ENCODE measurements at places on chromosomes 3 and 15.

- no peak for DNase-seq
- no peaks in the 10 kb centered on the region for H3K27me3 ChIP-seq
- H3K27ac ChIP-seq, result no peak overlapping the region
Measured at GRCh38 chr3:144106970-144107369, 135.3 kb downstream of the DIPK2A start.

GRCh38 chr3:101984356-101984755, 135.0 kb downstream of the NFKBIZ start:
- H3K36me3 ChIP-seq, result no peaks in the 10 kb centered on the region
- no peak overlapping the region for H3K4me3 ChIP-seq
- no peak overlapping the region for H3K27ac ChIP-seq
- no peaks in the 10 kb centered on the region for H3K27me3 ChIP-seq
- peaks cover 4% of the 10 kb centered on the region for H3K4me1 ChIP-seq

DNA sequence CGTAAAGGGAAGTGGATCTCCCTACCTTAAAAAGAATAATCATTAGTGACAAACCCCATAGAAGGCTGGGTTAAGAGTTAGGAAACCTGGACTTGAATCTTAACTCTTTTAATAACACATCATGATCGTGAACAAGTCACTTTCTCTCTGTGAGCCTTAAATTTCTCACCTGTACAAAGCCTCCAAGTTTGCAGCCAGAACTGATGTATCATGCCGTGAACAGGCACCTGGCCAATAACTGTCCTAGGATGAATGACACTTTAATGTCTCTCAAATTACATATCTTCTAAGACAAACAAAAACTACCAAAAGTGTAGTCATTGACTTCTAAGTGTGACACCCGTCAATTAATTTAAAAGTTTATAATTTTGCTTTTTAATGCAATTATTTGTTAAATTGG, 3.9 kb downstream of the UPK1B start:
- H3K27me3 ChIP-seq, result no peaks in the 10 kb centered on the region
- H3K27ac ChIP-seq, result peak overlapping the region; percentile 82
- no peak for DNase-seq
- H3K4me3 ChIP-seq, result no peak overlapping the region
- H3K4me1 ChIP-seq, result no peaks in the 10 kb centered on the region

- no peak overlapping the region for H3K27ac ChIP-seq
- no peak for DNase-seq
- H3K36me3 ChIP-seq, result no peaks in the 10 kb centered on the region
- no peaks in the 10 kb centered on the region for H3K27me3 ChIP-seq
- H3K4me1 ChIP-seq, result peaks cover 10% of the 10 kb centered on the region
Measured at GRCh38 chr3:156750191-156750873, 75.8 kb upstream of the LEKR1 start.

- no peaks in the 10 kb centered on the region for H3K4me1 ChIP-seq
- no peaks in the 10 kb centered on the region for H3K36me3 ChIP-seq
- H3K27me3 ChIP-seq, result peaks cover 15% of the 10 kb centered on the region
- no peak for DNase-seq
Measured at GRCh38 chr3:141000686-141001085, 50.5 kb upstream of the SPSB4 start.

DNA sequence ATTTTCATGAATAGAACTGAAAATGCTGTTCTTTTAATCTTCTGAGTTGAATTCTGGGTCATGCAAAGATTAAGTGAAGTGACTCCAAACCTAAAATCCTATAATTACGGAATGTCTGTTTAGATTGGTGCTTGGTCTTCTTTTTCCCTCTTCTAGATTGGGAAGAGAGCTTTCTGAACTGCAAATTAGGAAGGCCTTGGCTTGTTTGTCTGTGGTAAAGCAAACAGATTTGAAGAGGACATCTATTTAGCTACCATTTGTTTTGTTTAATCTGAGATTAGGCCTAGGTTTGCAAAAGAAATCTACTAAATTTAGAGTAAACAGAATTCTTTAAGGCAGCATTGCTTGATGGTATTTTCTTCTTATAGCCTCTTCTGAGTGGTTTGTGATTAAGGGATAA, 23.5 kb downstream of the PAQR9 start:
- no peak overlapping the region for H3K27ac ChIP-seq
- DNase-seq, result no peak

GRCh38 chr3:52243791-52244628, 1.5 kb upstream of the PPM1M start:
- DNase-seq, result no peak
- H3K36me3 ChIP-seq, result peaks cover 5% of the 10 kb centered on the region
- H3K27ac ChIP-seq, result peak overlapping the region; percentile 39
- no peaks in the 10 kb centered on the region for H3K27me3 ChIP-seq

GRCh38 chr3:182182531-182182968, 470.8 kb downstream of the SOX2 start:
- H3K27ac ChIP-seq, result no peak overlapping the region
- DNase-seq, result no peak
- no peak overlapping the region for H3K4me3 ChIP-seq
- H3K36me3 ChIP-seq, result no peaks in the 10 kb centered on the region

DNA sequence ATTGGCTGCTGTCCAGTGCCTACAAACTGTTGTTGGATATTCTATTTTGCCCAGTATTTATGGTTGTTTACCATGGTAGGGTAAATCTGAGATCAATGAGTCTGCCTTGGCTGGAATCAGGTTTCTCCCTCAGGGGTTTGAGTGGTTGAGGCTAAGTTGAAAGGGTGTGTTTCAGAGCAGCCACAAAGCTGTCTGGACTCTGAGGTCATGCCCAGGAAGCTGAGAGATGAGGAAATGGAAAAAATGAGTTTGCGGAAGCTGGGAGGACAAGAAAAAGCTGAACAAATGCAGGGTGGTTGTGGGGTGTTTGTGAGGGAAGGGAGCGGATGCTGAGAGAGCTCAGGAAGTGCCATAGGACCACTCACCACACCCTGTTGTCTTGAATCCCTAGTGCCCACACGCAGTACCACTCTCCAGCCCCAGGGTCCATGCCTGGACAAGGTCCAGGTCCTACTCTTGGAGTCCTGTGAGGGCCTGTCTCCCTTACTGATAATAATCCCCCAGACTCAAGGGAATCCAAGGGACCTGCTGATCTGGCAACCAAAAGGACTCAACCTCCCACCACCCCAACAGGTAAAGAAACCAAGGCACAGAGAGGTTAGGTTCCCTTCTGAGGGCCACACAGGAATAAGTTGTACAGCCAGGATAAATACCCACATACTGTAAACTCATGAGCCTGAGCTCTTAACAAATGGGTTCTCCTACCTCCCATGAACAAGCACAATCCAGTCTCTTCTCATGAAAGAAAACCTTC, 81.6 kb downstream of the PPCDC start:
- no peaks in the 10 kb centered on the region for H3K27me3 ChIP-seq
- peak overlapping the region; percentile 22 for H3K27ac ChIP-seq
- peaks cover 12% of the 10 kb centered on the region for H3K4me1 ChIP-seq
- H3K36me3 ChIP-seq, result no peaks in the 10 kb centered on the region
- no peak for DNase-seq
- H3K4me3 ChIP-seq, result no peak overlapping the region

- no peak overlapping the region for H3K27ac ChIP-seq
- no peak overlapping the region for H3K4me3 ChIP-seq
- H3K27me3 ChIP-seq, result no peaks in the 10 kb centered on the region
Measured at GRCh38 chr3:187567661-187568121, 102.5 kb downstream of the SST start.

Measured in esophagus squamous epithelium (tissue), 5 donors.